ENCODE measurements at places on chromosomes 7 and 10.

DNA sequence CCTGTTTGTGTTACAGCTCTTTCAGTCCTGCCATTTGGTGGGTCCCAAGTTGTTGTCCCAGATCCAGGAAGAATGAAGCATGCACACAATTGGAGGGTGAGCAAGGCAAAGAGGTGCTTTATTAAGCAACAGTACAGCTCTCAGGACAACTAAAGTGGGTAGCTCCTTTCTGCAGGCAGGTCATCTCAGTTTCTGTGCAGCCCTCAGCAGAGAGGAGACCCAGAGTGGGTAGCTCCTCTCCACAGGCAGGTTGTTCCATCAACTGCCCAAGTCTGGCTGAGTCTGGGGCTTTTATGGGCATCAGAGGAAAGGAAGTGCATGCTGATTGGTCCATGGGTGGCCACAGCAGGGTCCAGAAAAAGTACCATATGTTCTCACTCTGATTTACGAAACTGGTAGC lies 624.5 kb downstream of the LRMDA start:
- no peak for DNase-seq

- DNase-seq = no peak
These were observed 93.1 kb upstream of the CXCL12 start for GRCh38 chr10:44478040-44478439.

DNA sequence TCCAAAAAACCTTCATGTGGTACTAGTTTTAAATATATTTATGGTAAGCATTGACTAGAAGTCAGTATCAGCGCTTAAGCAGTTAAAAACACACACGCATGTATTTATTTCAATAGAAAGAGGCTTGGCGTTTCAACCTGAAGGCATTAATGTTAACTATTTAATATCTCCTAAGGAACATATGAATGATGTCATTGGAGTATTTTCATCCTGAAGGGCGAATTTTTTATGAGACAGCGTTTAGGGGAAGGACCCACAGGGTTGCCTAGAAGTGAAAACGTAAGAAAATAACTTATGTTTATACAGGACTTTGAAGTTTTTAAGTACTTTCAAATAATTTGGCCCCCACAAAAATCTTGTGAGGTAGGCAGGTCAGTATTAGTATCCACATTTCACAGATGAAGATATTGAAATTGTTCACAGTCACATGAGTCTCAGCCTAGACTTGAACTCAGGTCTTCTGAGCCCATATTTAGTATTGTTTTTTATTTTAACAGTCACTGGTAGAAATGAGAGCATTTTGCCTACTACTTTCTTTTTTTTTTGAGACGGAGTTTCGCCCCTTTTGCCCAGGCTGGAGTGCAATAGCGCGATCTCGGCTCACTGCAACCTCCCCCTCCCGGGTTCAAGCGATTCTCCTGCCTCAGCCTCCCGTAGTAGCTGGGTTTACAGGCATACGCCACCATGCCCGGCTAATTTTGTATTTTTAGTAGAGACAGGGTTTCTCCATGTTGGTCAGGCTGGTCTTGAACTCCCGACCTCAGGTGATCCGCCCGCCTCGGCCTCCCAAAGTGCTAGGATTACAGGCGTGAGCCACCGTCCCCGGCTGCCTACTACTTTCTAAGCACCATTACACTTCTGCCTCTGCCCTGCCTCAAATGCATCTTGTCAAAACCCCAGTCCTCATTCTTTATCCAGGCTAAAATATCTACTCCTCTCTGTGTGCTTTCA lies 1.8 kb downstream of the SLK start:
- no peak for DNase-seq

GRCh38 chr7:116777651-116778281 lies 84.6 kb upstream of the CAPZA2 start:
- no peak for DNase-seq

GRCh38 chr7:148567524-148567923 lies 23.0 kb upstream of the C7orf33 start:
- no peak for DNase-seq

DNA sequence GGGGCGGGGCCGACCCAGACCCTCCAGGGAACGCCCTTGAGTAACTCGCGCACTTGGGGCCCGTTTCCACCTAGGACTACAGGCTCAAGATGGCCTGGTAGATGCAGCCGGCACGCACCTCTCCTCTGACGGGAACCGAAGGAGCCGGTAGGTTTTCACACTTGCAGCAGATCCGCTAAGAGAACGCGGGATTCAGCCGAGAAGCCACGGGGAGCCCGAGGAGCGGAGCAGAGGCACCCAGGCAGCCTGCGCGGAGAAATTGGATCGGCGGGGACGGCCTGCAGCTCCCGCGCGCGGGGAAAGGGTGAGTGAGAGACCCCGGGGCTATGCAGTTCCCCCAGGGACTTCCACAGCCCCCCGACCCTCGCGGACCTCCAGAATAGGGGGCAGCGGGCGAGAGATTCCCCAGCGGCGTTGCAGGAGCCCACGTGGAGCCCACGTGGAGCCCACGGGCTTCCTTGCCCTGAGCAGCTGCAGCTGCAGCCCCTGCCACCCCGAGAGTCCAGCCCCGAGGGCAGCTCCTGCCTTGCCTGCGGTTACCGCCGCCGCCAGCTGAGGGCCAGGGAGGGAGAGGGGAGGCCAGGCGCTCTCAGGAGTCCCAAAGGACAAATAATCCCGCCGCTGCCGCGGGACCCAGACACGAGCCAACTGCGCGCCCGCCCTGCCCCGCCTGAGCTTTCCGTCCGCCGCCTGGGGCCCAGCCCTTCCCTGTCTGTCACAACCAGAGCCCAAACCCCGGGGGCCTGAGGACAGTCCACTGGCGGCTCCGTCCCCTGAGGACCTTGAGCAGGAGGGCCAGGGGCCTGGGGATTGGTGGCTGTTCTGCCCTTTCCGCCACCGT lies 13.1 kb downstream of the IFT22 start:
- peak; percentile 66 for DNase-seq

- no peak for DNase-seq
These were observed 29.5 kb upstream of the EBF3 start for GRCh38 chr10:129993621-129994020.

DNA sequence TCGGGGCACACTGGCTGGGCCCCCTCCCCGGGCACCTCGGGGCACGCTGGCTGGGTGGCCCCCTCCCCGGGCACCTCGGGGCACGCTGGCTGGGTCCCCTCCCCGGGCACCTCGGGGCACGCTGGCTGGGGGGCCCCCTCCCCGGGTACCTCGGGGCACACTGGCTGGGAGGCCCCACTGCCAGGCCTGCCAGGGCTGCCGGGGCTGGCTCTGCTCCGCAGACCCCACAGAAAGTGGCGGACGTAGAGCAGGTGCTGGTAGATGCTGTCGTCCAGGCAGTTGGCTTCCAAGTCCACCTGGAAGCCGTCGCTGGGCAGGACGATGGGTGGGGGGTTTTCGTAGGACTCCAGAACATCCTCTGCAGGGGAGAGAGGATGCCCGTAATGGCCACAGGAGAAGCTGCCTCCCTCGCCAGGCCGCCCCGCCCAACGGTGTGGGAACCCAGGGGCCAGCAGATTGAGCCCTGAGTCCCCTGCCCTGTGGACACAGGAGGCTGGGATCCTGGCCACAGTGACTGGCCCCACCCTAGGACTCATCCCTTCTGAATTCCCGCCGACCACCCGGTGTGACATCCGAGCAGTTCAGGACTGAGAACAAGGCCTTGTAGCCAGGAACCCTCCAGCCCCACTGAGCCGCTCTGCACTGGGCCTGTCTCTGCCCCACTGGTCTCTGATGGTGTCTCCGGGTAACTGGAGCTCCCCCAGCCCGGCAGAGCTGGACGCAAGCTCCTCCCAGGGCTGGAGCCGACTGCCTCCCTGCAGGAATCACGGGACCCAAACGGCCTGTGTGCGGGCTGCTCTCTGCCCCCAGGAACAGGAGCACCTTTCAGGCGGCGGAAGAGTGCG lies 28.2 kb downstream of the AP5Z1 start:
- no peak for DNase-seq

GRCh38 chr7:148115308-148115707 lies 475.3 kb upstream of the C7orf33 start:
- no peak for DNase-seq

- no peak for DNase-seq
These were observed 177.3 kb upstream of the MBL2 start for GRCh38 chr10:52949899-52950298.

- DNase-seq = no peak
These were observed 208.1 kb upstream of the HDAC9 start for GRCh38 chr7:18287482-18287881.

- DNase-seq = no peak
These were observed 49.1 kb downstream of the STRA8 start for GRCh38 chr7:135282561-135283254.

DNA sequence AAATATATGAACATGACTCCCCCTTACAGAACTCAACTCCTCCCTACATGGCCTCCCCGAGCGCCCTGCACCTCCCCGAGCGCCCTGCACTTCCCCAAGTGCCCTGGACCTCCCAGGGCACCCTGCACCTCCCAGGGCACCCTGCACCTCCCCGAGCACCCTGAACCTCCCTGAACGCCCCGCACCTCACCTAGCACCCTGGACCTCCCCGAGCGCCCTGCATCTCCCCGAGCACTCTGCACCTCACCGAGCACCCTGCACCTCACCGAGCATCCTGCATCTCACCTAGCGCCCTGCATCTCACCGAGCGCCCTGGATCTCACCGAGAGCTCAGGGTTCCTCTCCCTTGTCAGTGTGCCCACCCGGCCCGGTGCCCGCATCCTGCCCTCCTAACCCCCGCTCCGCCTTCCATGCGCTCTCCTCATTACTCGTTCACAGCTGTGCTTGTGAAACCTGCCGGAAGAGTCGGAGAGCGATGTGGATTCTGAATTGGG lies 134.3 kb downstream of the ACTR3B start:
- DNase-seq = no peak

DNA sequence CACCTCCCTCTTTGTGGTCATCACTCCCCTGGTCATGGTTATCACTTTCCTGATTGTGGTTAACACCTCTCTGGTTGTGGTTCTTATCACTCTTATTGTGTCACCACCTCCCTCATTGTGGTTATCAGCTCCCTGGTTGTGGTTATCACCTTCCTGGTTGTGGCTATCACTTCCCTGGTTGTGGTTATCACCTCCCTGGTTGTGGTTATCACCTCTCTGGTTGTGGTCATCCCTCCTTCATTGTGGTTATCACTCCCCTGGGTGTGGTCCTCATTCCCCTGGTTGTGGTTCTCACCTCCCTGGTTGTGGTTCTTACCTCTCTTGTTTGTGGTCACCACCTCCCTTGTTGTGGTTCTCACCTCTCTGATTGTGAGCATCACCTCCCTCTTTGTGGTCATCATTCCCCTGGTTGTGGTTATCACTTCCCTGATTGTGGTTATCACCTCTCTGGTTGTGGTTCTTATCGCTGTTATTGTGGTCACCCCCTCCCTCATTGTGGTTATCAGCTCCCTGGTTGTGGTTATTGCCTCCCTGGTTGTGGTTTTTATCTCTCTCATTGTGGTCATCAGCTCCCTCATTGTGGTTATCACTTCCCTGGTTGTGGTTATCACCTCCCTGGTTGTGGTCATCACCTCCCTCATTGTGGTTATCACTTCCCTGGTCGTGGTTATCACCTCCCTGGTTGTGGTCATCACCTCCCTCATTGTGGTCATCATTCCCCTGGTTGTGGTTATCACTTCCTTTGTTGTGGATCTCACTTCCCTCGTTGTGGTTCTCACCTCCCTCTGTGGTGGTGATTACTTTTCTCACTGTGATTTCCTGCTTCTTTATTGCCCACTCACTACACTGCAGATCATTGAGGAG lies 106.7 kb downstream of the GPR26 start:
- no peak for DNase-seq

GRCh38 chr7:140656548-140657515 lies 15.9 kb upstream of the ADCK2 start:
- DNase-seq = peak; percentile 50

- no peak for DNase-seq
These were observed 93.1 kb downstream of the FZD1 start for GRCh38 chr7:91357379-91357778.

GRCh38 chr10:12218991-12219390 lies 23.0 kb downstream of the CDC123 start:
- DNase-seq = no peak

GRCh38 chr10:31526681-31527080 lies 207.7 kb downstream of the ZEB1 start:
- no peak for DNase-seq

GRCh38 chr7:70833726-70834125 lies 298.2 kb upstream of the GALNT17 start:
- DNase-seq = no peak

GRCh38 chr10:7484456-7485243 lies 73.8 kb upstream of the SFMBT2 start:
- DNase-seq = peak; percentile 22
